ENCODE measurements at places on chromosomes 2 and 18.

GRCh38 chr2:105055613-105056012 lies 17.7 kb downstream of the MRPS9 start:
- DNase-seq, result no peak

GRCh38 chr2:59578349-59578748 lies 975.1 kb downstream of the BCL11A start:
- no peak for DNase-seq

GRCh38 chr2:175006281-175006680 lies 1.1 kb upstream of the CHN1 start:
- no peak for DNase-seq

DNA sequence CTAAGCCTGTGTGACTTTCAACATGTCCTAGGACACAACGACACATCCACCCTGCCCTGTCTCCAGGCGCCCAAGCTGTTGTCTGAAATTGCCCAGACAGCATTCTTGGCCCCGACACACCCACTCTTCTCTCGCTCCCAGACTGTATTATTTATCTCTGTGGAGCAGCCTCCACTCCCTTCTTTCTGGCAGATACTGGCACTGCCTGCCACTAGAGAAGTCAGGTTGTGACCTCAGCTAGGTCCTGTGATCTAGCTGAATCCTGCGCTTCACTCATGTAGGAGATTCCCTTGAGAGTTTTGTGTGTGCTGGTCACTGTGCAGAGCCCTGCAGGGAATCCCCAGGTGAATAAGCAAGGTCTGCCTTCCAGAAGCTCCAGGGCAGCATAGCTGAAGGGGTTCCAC lies 77.1 kb upstream of the TNP1 start:
- DNase-seq, result no peak

- DNase-seq, result no peak
These were observed 97.4 kb upstream of the STK17B start for GRCh38 chr2:196268538-196269338.

GRCh38 chr2:2714408-2714807 lies 383.3 kb upstream of the MYT1L start:
- DNase-seq, result no peak

DNA sequence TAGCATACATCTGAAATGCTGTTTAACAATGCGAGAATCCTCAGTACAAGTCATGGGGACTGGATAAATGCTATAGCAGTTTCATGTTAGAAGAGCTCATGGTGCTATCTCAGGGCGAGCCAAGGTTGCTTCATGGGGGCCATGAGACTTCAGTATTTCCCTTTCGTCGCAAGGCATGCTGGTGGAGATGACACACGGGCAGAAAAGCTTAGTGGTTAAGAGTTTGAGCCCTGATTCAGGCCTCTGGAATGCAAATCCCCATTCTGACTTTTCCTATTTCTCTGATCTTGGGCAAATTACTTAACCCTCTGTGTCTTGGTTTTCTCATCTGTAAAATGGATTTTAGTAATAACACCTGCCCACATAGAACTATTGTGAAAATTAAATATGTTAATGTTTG lies 57.4 kb upstream of the EPHA4 start:
- no peak for DNase-seq

DNA sequence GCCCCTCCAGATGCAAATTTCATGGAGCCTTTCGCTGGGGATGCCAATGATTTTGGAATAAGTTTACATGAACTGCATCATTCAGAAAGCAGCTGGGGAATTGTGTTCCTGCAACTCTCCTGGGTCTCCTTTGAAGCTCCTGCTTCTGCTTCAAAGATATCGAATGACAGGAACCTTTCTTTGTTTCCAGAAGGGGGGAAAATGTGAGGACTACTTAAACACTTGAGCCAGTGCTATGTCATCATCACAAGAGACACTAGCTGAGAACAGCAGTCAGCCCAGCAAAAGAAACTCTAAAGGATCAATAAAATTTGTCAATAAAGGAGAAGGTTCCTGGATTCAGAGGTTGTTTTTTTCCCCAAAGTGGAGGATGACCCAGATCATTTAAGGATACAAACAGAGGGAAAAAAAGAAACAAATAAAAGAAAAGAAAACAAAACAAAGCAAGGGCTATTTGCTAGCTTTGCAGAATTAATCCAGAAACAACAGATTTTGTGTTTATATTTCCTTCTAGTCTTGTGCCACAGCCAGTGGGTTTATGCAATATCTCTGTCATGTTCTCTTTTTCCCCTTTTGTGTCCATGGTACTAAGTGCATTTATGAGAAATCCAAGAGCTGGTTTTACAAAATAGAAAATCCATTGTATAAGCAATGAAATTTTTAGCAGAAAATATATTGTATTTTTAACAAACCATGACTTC lies 463.7 kb downstream of the CDH2 start:
- no peak for DNase-seq

DNA sequence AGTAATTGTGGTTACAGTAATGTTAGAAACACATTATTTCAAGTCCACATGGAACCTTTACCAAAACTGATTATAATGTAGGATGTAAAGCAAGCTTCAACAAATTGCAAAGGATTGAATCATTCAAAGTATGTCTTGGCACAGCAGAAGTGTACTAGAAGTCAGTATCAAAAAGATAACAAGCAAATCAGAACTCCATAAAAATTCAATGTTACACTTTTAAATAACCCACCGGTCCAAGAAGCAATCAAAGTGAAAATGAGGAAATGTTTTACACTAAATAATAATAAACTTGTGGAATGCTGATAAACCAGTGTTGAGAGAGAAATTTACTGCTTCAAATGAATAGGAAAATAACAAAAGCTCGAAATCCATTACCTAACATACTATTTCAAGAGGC lies 47.7 kb downstream of the TTC21B start:
- DNase-seq, result no peak

DNA sequence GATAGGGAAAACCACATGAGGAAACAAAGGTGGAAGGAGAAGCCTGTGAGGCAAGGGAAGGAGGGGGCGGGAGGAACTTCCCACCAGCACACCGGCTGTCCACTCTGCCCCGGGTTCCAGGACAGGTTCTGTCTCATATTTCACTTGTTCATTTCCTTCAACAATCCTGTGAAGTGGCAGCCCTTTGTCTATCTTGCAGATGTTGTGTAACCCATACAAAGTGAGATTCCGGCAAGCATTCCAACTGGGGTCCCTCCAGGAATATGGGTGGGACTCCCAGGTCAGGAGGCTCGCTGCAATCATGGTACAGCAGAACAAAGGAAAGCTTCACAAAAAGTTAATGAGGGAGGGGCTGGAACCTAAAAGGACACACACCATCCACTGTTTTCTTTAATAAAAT lies 271.3 kb upstream of the PXDN start:
- DNase-seq, result no peak

GRCh38 chr2:174971868-174972781 lies 33.1 kb downstream of the CHN1 start:
- no peak for DNase-seq

DNA sequence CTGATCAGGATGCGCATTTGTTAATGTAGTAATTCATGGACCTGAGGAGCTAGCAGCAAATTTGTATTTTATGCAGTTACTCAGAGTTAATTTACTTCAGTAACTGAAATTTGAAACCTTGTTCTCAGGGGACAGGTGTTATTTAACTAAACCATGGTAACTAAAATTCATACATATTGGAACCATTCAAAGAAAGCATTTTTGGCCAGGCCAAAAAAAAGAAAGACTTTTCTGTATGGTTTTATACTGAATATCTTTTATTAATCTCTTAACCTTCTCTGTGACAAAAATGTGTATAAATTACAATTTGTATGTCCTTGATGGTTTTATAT lies 4.4 kb upstream of the KLHL23 start:
- no peak for DNase-seq

DNA sequence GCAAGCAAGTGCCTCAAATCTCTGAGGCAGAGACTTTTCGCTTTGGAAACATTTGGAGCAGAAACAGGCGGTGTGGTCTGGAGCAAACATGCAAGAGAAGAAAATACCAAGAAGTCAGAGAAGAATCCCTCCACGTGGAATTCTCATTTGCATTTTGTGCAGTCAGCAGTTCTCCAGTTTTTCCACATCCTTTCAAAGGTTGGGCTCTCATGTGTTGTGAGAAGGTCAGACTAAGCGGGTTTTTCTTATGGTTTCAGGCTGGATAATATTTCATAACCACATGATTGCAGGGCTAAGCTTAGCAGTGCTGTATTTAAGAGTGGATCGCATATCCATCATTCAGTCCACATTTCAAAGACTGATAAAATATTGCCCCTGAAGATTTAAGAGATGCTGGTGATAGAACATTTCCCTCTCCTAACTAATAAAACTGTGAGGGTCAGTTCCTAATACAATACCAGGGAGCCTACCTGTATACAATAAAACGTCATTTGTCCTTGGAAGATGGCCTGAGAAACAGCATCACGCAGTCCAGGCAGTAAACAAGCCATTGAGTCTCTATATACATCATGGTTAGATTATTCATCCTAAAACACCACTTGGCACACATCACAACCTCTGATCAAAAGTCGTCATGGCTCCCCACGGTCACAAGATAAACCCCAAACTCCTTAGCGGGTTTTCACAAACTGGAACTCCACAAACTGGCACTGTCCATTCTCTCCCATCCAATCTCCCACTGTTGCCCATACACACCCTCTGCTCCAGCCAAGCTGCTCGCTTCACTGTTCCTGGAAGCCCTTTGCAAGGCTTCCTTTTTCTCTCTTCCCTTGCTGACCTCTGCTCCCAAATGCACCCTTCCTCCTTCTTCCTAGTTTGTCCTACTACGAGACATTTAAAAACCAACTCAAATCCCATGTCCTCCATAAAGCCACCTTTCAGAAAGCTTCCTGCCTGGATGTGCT lies 31.5 kb downstream of the ANKRD44 start:
- no peak for DNase-seq

DNA sequence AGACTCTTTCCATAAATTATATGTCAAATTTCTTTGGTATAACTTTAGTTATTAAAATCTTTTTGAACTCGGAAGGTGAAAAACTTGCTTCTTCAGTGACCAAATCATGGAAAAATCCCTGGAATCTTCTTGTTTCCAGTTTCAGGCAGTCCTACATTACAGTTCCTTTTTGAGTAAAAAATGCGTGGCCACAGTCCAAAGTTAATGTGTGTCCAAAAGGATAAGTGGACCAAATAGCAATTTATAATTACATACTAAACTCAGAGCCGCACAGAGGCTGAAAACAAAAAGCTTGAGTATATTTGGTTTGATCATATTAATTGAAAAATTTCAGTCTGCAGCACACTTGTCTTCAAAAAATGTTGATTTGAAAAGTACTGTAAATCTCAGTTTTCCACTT lies 28.4 kb upstream of the DYNC2LI1 start:
- DNase-seq, result no peak

DNA sequence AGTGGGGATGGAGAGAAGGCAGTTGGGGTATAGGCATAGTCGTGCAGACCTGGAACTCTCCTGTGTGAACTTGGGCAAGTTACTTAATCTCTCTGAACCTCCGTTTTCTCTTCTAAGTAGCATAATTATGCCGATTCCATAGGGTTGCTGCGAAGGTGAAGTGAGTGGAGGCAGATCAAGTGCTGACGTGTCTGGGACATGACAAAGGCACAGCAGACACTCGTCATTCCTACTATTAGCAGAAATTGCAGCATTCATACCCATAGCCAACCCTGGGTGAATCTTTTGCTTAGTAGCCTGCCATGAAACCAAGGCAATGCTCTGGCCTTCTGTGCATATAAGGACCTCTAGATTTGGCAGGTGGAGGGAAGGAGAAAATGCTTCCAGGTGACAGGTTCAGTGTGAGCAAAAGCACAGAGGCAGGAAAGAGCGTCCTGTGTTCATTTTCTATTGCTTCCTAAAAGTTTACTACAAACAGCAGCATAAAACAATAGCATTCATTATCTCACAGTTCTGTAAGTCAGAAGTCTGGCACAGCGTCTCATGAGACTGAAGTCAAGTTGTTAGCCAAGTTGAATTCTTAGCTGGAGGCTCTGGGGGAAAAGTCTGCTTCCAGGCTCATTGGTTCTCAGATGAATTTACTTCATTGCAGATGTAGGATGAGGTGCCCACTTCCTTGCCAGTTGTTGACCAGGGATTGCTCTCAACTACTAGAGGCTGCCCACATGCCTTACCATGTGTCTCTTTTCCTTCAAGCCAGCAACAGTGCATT lies 77.8 kb downstream of the CTIF start:
- DNase-seq, result no peak

DNA sequence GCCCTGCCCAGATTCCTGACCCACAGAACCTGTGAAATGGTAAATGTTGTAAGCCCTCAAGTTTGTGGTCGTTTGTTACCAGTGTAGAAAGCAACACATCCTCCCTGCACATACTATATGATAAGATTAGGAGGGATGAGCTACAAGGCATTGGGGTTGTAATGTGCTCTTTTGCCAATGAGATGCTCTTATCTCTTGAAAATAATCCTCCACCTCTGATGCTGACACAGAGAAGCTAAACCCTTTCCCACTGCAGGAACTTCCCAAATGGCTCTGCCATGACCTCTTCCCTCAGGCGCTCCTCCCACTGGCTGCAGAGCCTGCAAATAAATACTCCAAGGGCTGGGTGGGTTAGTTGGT lies 23.5 kb downstream of the CDC42EP3 start:
- no peak for DNase-seq
